Effector memory CD4-positive, alpha-beta T cell (primary cell): ENCODE measurements at places on chromosomes 3 and 15.

GRCh38 chr3:24594161-24594560 is 99.5 kb upstream of the THRB start:
- no peak for DNase-seq
- no peak overlapping the region for H3K27ac ChIP-seq
- no peaks in the 10 kb centered on the region for H3K36me3 ChIP-seq

- no peaks in the 10 kb centered on the region for H3K27me3 ChIP-seq
- no peak overlapping the region for H3K4me3 ChIP-seq
- H3K4me1 ChIP-seq = peaks cover 12% of the 10 kb centered on the region
- H3K27ac ChIP-seq = no peak overlapping the region
Observed at GRCh38 chr15:68080334-68080733, 26.2 kb downstream of the PIAS1 start.

DNA sequence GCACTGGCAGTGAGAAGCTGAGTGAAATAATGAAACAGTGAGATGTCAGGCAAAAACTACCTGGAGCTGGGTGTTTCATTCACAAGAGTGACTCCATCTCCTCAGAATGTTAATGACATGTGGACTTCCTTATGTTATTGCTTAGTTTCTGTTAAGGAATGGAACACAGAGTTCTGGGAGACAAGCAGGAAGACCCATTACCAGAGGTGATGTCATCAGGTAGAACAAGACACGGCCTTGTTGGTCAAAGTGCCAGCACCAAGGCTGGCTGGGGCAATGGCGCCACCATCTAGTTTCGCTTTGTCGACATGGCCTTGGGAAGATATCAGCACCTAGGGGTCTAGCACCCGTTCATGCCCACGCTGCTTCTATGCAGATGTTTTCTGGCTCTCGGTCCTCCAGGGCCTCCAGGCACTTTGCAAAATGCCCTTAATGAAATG is 252.2 kb downstream of the FAM43A start:
- no peak for DNase-seq
- H3K4me3 ChIP-seq = no peak overlapping the region
- no peak overlapping the region for H3K27ac ChIP-seq
- H3K27me3 ChIP-seq = no peaks in the 10 kb centered on the region

GRCh38 chr3:56324473-56324872 is 143.8 kb downstream of the ERC2 start:
- H3K4me1 ChIP-seq = no peaks in the 10 kb centered on the region
- no peak overlapping the region for H3K4me3 ChIP-seq
- no peak overlapping the region for H3K27ac ChIP-seq
- H3K36me3 ChIP-seq = no peaks in the 10 kb centered on the region
- H3K27me3 ChIP-seq = no peaks in the 10 kb centered on the region

DNA sequence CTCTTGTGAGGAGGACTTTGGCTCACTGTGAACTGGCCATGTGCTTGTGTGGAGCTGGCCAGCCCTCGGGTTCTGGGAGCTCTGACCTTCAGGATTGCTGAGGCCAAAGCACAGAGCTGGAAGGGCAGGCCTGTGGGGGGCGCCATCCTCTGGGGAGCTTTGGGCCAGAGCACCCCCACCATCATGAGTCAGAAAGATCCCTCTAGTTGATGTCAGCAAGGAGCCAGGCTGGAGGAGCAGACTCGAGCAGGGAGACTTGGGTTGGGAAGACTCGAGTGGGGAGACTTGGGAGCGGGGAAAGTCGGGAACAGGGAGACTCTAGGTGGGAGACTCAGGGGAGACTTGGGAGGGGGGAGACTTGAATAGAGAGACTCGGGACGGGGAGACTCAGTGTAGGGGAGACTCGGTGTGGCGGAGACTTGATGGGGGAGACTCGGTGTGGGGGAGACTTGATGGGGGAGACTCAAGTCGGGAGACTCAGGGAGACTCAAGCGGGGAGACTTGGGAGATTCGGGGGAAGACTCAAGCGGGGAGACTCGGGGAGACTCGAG is 37.7 kb upstream of the PLXNA1 start:
- H3K27ac ChIP-seq = no peak overlapping the region
- H3K36me3 ChIP-seq = peaks cover 4% of the 10 kb centered on the region
- H3K4me1 ChIP-seq = no peaks in the 10 kb centered on the region

DNA sequence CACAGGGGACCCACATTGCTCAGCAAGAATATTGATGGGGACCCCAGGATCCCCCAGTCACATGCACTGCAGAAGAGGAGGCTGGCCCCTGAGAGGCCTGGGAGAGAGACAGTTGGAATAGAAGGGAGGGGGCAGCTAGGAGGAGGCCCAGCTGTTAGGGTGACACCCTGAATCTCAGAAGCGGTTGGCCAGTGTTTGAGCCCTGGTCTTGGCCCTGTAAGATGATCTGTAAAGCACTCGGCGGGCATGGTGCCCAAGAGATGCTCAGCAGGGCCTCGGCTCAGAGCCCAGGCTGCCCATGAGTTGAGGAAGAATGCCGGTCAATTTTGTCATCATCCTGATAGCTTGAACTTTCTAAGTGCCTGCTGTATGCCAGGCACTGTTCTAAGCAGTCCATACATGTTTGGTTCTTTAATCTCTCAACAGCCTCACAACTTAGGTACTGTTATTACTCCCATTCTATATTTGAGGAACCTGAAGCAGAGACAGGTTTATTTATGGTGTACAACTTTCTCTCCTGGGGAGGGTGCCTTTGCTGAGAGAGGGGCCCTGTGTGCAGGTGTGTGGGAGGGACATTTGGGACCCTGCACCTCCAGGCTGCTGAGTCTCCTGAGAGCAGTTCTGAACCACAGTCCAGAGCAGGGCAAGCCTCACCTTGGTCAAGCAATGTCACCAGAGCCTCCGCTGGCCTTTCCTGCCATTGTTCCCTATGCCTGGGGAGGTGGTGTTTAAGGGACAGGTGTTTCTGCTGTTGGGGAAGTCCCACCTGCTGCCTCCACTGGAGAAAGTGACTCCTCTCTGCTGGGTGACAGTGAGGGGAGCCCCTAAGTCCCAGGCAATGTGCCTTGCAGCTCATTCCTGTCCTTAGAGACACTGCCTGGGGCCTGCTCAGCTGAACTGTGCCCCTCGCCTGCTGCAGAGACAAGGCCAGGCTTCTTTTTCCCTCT is 26.0 kb downstream of the SLC6A6 start:
- peaks cover 96% of the 10 kb centered on the region for H3K4me1 ChIP-seq
- no peak overlapping the region for H3K4me3 ChIP-seq
- no peaks in the 10 kb centered on the region for H3K36me3 ChIP-seq
- H3K27ac ChIP-seq = peak overlapping the region; percentile 93

DNA sequence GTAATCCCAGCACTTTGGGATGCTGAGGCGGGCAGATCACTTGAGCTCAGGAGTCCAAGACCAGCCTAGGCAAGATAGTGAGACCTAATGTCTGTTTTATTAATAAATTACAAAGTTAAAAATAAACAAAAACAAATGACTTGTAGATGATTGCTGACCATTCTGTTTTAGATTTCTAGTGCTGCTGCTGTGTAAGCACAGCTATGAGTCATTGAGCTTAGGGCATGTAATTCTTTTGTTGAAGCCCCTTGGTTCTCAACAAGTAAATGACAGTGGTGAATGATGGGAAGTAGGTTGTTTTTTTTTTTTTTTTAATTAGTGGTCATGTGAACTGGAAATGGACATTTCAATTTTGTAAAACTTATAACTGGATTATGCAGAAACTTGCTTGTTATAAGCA is 63.3 kb downstream of the LEO1 start:
- no peak overlapping the region for H3K27ac ChIP-seq
- no peaks in the 10 kb centered on the region for H3K27me3 ChIP-seq
- no peaks in the 10 kb centered on the region for H3K4me1 ChIP-seq
- H3K36me3 ChIP-seq = peaks cover 44% of the 10 kb centered on the region

GRCh38 chr3:80244390-80244789 is 476.6 kb upstream of the ROBO1 start:
- no peak overlapping the region for H3K27ac ChIP-seq
- no peaks in the 10 kb centered on the region for H3K4me1 ChIP-seq
- H3K36me3 ChIP-seq = no peaks in the 10 kb centered on the region
- no peak for DNase-seq
- H3K4me3 ChIP-seq = no peak overlapping the region
- H3K27me3 ChIP-seq = no peaks in the 10 kb centered on the region

DNA sequence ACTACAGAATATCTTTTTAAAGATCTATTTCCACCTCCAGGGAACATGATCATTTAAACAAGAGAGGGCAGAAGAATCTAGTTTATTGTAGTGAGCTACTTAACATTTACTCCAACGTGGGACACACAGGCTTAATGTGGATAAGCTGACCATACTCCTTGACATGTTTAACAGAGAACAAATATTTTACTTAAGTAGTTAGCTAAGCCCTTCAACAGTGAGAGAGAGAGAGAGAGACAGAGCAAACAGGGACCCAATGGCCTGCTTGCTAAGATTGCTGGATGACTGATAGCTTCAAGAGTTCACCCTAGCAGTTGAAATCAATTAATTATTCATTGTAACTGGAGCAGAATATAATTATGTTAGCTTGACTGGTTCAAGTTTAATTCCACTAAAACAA is 158.6 kb downstream of the ADAM10 start:
- no peak overlapping the region for H3K27ac ChIP-seq
- no peaks in the 10 kb centered on the region for H3K27me3 ChIP-seq
- no peak for DNase-seq
- no peaks in the 10 kb centered on the region for H3K36me3 ChIP-seq

DNA sequence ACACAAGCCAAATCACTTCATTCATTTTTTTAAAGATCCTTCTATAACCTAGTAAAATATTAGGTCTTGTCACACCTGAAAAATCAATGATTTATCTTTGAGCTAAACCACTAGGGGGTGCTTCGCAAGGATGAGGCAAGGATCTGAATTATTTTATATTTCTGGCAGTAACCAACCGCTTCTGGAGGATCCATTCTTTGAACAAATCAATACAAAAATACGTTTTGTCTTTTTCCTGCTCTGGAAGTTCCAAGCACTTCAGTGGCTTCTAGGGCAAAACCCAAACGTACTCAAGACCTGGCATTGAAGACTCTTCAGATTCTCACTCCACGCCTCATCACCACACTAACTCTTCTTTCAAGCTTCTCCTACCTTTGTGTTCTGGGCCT is 486 bp downstream of the LSG1 start:
- peaks cover 10% of the 10 kb centered on the region for H3K4me1 ChIP-seq
- peak overlapping the region; percentile 93 for H3K27ac ChIP-seq
- peaks cover 16% of the 10 kb centered on the region for H3K36me3 ChIP-seq
- H3K27me3 ChIP-seq = peaks cover 3% of the 10 kb centered on the region

GRCh38 chr3:129688271-129688895 is 81.9 kb upstream of the PLXND1 start:
- no peak overlapping the region for H3K27ac ChIP-seq
- H3K36me3 ChIP-seq = no peaks in the 10 kb centered on the region
- H3K4me3 ChIP-seq = no peak overlapping the region
- H3K27me3 ChIP-seq = no peaks in the 10 kb centered on the region
- H3K4me1 ChIP-seq = no peaks in the 10 kb centered on the region
- DNase-seq = no peak

GRCh38 chr15:73110201-73110600 is 57.9 kb downstream of the NEO1 start:
- H3K4me3 ChIP-seq = no peak overlapping the region
- H3K27me3 ChIP-seq = no peaks in the 10 kb centered on the region
- no peaks in the 10 kb centered on the region for H3K4me1 ChIP-seq
- H3K27ac ChIP-seq = no peak overlapping the region
- H3K36me3 ChIP-seq = no peaks in the 10 kb centered on the region

DNA sequence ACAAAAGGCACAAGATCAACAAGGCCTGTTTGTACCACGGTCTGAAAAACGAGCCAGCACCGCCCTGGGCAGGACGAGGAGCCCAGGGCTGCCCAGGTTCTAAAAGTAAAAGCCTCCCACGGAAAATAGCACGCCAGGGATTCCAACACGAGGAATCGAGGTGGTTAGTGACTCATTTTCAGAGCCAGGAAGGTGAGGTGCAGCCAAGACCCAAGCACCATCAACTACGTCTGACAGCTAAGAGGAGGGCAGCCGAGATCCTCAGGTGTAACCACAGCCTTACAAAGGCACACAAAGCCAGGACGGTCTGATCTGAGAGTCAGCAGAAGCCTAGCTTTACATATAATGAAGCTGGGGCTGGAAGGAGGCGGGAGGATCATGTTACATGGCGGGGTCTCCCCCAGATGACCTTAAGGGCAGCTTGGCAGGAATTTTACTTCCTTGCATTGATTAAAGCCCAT is 52.5 kb downstream of the ATP10A start:
- no peaks in the 10 kb centered on the region for H3K36me3 ChIP-seq
- peak overlapping the region; percentile 11 for H3K4me3 ChIP-seq
- H3K4me1 ChIP-seq = peaks cover 23% of the 10 kb centered on the region

DNA sequence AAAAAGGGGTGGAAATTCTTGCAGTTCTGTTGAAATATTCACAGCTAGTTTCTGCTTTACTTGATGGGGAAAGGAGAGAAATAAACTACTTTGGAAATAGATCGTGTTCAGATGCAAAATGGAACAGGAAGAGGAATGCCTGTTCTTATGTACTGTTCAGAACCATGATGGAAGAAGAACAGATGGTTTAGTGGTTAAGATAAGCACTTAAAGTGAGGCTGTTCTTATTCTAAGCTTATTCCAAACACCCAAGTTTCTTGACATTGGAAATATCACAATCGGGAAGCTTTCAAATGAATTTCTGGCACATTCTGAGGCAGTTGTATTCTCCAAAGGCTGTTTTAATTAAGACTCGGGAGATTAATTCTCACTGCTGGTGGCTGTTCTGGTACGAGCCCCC is 228.5 kb downstream of the LSAMP start:
- H3K27ac ChIP-seq = no peak overlapping the region
- DNase-seq = no peak
- no peaks in the 10 kb centered on the region for H3K4me1 ChIP-seq
- no peak overlapping the region for H3K4me3 ChIP-seq
- no peaks in the 10 kb centered on the region for H3K36me3 ChIP-seq
- no peaks in the 10 kb centered on the region for H3K27me3 ChIP-seq
